ENCODE measurements at places on chromosomes 3 and 15.

GRCh38 chr15:71883447-71883846 lies 73.1 kb downstream of the NR2E3 start:
- DNase-seq = no peak

DNA sequence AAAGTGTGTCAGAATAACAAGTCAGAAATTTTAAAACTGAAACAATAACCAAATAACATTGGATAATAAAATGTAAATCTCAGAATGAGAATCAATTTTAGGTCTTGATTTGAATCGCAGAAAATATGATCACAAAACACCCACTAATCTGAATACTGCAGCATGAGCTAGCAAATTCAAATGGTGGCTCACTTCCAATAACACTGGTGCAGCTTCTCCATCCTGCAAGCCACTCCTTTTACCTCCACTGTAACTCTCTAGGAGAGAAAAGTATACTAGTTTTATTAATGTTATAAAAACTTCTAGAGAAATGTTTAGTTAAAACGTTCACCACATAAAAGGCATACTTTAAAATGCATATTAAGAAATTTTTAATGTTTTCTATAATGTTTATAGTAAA lies 30.4 kb downstream of the UBE3A start:
- DNase-seq = no peak

- no peak for DNase-seq
These were observed 279.2 kb upstream of the KCNH8 start for GRCh38 chr3:18868911-18869689.

GRCh38 chr3:192277477-192277876 lies 449.9 kb downstream of the FGF12 start:
- no peak for DNase-seq

DNA sequence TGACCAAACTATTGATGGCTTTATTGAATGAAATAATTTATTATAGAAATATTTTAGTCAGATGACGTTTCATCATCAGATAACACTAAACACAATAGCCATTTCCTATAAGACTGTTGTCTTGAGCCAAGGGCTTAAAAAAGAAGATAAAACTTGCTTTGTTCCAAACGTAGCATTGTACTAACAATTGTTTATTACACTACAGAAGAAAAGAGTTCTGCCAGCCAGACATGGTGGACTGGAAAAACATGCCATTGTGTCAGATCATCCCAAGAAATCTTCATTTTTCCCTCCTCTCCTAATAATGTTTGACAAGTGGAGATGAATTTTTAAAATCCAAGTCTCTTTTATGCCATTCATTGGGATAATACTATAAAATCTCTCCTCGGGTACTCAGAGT lies 203.3 kb downstream of the CDIN1 start:
- DNase-seq = no peak

GRCh38 chr3:16388850-16389441 lies 123.9 kb downstream of the OXNAD1 start:
- no peak for DNase-seq
